ENCODE measurements at places on chromosomes 2 and 18.

- no peak for DNase-seq
Measured at GRCh38 chr2:185239491-185239890, 499.1 kb upstream of the FSIP2 start.

DNA sequence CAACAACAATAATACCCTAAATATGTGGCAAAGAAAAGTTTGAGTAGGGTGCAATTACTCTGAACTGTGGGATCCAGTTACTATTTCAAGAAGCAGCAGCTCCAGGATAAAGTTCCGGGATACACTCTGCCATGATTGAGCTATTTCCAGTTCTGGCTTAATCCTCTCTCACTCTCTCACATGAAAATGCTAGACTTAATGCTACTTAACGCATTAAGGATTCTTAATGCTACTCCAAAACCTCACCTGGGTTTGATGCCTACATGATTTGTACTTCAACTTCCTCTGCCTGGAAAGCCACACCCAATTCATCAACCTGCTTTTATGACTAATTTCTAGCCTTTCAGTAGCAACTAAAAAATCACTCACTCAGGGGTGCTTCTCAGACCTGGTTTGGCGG lies 151.1 kb upstream of the HNMT start:
- no peak for DNase-seq

GRCh38 chr2:138277062-138277461 lies 224.5 kb upstream of the SPOPL start:
- no peak for DNase-seq

DNA sequence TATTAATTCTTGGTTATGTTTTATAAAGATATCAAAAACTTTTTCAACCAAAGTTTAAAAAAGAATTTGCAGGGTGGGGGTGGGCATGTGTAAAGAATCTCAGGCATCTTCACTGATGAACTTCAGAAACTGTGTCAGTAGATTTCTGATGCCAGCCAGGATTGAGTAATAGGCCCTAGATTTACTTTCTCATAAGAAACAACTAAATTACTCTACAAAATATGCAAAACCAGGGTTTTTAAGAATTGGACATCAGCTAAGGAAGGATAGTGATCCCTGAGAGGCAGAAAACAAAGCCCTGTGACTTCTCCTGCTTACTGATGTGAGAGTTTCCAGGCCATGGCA lies 11.9 kb upstream of the IL1R1 start:
- no peak for DNase-seq

GRCh38 chr18:3624935-3625741 lies 175.2 kb downstream of the TGIF1 start:
- peak; percentile 77 for DNase-seq

DNA sequence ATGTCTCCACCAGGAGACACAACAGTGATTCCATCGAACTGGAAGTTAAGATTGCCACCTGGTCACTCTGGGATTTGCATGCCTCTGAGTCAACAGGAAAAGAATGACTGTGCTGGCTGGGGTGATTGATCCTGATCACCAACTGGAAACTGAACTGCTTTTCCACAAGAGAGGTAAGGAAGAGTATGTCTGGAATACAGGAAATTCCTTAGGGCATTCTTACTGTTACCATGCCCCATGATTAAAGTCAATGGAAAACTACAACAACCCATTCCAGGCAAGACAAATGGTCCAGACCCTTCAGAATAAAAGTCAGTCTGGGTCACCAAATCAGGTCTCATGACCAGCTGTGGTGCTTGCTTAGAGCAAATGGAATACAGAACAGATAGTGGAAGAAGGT lies 12.0 kb upstream of the DDX1 start:
- DNase-seq = no peak

GRCh38 chr2:82839036-82839435 lies 1620.0 kb downstream of the SUCLG1 start:
- DNase-seq = no peak

- DNase-seq = no peak
Measured at GRCh38 chr2:94923196-94923595, 52.0 kb downstream of the TEKT4 start.

DNA sequence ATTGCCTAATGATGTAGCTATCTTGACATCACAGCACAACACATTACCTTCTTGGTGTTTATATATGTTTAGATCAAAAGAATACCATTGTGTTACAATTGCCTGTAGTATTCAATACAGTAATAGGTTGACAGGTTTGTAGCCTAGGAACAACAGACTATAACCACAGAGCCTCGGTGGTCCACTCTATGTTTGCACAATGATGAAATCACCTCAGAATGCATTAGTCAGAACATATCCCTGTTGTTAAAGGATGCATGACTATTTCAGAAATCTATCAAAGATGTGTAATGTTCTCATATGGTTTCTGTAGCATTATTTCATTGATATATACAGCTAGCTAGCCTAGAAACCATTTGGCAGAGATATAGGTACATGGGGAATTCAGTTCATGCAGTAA lies 8.9 kb downstream of the METTL5 start:
- no peak for DNase-seq

DNA sequence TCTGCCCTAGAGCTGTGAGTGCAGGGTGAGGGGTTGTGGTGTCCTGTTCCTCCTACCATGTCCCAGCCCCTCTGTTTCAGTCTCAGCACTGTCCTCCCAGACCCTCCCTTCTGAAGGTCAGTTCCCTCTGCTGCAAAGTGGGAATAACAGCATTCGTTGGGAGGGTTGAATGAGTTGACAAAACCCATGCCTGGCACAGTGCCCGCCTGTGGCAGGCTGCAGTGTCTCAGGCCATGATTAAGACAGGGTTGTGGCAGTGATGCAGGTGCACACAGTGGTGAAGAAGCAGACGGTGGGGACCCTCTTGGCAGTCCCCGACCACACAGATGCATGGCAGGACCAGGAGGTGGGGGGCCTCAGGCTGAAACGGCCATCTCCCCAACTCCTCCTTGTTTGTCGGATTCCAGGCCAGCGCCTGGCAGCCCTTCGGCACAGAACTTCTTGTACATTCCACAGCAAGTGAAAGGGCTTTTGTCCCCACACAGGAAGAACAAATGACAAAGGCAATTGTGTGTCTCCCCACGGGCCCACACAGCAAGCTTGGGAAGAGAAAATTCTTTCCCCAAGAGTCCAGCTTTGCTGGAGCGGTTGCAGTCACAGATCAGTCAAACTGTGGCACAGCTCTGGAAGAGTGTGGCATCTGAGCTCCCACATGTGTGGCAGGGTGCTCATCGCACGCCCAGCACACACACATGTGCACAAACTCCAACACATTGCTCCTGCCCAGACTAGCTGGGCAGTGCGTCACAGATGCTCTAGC lies 92.0 kb upstream of the MSH2 start:
- no peak for DNase-seq

- DNase-seq = no peak
Measured at GRCh38 chr2:50620783-50621182, 411.1 kb downstream of the NRXN1 start.

GRCh38 chr2:85053802-85054201 lies 79.4 kb upstream of the TCF7L1 start:
- no peak for DNase-seq

GRCh38 chr18:23330423-23330822 lies 122.7 kb upstream of the RIOK3 start:
- DNase-seq = no peak

DNA sequence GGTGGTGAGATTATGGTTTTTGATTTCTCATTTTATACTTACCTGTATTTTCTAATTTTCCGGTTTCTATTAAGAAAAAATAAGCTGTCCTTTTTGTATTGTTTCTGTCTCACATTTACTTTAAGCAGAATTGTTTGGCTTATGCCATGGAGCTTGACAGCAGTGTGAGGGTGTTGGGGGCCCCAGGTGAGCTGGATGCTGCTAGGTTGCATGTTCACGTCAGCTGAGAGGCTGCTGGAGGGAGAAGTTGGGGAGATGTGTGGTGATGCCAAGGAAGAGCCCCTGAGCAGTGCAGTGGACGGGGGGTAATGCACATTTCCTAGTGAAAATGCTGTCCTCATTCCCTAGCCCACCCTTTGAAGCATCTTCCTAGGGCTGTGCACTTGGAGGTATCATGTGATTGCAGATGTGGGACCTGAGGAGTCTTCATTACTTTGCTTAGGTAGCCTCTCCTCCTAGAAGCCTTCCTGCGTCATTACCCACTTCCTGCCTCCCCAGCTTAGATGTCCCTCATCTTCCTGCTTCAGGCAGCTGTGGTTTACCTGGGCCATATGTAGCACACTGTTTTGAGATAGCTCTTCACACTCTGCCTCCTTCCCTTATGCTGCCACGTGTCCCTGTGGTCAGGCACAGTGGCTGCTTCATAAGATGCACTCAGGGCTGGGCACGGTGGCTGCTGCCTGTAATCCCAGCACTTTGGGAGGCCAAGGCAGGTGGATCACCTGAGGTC lies 16.2 kb downstream of the ATG16L1 start:
- peak; percentile 82 for DNase-seq

GRCh38 chr18:66728951-66729350 lies 125.1 kb upstream of the CDH19 start:
- no peak for DNase-seq

DNA sequence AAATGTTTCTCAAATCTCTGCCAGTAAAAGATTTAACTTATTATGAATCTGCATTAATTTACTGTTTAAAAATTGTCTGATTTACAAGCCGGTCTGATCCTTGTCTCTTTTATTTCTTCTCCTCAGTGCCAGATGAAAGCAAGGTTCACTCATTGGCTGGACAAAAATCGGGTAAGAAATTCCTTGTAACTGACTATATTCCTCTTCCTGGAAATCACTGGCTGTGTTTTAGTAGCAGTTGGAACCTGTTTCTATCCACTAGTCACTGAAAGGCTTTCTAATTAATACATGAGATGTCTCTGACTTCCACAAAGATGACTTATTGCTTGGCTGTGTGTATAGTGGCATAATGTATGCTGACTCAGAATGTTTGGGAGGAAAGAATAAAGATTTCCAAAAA lies 436.6 kb upstream of the NRP2 start:
- no peak for DNase-seq

DNA sequence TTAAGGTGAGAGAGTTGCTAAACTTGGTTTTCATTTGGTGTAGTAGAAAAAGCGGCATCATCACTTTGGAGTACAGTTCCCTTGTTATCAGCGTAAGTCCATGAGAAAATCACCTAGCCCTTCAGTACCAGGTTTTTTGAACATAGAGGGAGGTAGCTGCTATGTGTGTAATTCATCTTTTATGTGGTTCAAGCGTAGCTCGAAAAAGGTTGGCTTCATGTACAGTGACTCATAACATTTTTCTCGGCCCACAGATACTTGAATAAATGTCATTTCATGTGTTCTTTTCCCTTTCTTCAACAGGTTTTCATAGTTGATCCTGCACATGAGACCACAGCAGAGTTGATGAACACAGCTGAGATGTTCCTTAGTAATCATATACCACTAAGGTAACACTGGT lies 43.6 kb downstream of the UGGT1 start:
- DNase-seq = no peak

DNA sequence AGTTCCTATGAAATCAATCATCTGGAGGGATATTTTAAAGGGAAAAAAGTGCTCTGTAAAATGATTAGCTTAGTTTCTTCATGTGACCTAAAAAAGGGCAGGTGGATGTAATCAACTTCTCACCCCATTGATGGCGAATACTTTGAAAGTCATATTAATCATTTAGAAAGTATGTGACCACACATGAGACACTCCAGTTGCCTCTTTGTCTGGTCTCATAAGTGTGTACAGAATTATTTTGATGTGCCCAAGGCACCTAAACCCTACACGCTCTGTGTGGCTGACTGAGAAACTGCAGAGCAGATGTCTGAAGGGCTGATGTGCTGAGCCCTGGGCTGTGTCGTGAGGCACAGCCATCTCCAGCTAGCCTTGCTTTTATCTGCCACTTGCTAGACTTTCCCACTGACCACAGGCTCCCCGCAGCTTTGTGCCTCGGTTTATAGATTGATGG lies 26.9 kb downstream of the SGPP2 start:
- no peak for DNase-seq

DNA sequence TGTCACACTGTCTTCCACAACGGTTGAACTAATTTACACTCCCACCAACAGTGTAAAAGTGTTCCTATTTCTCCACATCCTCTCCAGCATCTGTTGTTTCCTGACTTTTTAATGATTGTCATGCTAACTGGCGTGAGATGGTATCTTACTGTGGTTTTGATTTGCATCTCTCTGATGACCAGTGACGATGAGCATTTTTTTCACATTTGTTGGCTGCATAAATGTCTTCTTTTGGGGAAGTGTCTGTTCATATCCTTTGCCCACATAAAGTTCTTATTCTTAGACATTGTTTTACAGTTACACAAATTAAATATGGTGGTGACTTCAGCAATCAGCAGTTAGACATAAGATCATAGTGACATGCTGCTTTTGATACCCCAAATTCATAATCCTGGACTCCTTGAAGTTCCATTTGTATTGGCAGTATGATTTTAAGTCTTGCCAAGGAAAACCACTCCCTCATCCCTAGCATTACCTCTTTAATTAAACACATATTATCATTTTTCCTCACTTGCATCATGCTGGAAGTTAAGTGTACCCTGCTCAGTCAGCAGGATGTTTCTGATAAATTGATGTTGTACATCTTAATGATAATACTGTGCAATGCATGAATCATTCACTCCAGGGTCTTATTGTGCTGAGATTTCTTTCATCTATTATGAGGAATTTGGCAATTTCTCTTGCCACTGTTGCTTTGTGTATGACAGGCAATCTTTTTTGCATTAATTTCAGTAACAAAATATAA lies 67.6 kb upstream of the STAT1 start:
- DNase-seq = no peak

GRCh38 chr2:239288951-239289511 lies 111.8 kb downstream of the HDAC4 start:
- no peak for DNase-seq

GRCh38 chr2:172135446-172135845 lies 32.7 kb upstream of the DLX2 start:
- DNase-seq = no peak

DNA sequence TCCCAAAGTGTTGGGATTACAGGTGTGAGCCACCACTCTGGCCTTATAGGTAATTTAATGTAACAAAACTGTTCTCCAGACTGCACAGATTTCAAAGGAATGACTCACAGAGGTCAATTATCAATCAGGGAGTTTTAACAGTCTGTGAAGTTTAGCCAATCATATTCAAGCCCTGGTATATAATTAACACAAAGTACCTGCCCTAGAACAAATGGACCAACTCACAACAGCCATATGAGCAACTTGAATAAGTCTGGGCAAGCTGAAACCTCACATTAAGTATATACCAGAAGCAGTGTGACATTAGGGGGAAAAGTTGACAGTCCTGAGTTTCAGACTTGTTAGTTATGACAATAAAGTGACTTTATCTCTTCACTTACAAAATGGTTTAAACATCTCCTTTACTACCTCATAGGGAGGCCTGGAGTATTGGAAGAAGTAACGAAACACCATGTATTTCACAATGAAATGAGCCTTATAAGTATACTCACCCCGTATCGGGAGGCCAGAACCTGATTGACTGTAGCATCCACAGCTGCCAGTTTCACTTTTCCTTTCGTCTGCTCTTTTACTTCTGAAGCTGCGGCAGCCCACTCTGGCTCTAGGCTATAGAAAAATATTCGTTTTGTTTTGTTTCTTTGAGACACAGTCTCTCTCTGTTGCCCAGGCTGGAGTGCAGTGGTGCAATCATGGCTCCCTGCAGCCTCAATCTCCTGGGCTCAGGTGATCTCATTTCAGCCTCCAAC lies 22.2 kb downstream of the PDIA6 start:
- no peak for DNase-seq

GRCh38 chr2:74164761-74165160 lies 13.9 kb downstream of the MOB1A start:
- no peak for DNase-seq

Data from activated CD8-positive, alpha-beta memory T cell treated with anti-CD3 and anti-CD28 coated beads for 24 hours (primary cell).